Right atrium auricular region (tissue), 2 donors: ENCODE measurements at places on chromosomes 4 and X. TPM values are rescaled to one million over a fixed set of nuclear protein-coding genes. Genes with fewer than 3 reads are reported as not detected.

- no peak overlapping the region for H3K4me3 ChIP-seq
- no peak overlapping the region for H3K27ac ChIP-seq
- DNase-seq = no peak
- H3K4me1 ChIP-seq = no peaks in the 10 kb centered on the region
- no peaks in the 10 kb centered on the region for H3K36me3 ChIP-seq
Observed at GRCh38 chr4:53608649-53609048, 17.4 kb upstream of the LNX1 start.

DNA sequence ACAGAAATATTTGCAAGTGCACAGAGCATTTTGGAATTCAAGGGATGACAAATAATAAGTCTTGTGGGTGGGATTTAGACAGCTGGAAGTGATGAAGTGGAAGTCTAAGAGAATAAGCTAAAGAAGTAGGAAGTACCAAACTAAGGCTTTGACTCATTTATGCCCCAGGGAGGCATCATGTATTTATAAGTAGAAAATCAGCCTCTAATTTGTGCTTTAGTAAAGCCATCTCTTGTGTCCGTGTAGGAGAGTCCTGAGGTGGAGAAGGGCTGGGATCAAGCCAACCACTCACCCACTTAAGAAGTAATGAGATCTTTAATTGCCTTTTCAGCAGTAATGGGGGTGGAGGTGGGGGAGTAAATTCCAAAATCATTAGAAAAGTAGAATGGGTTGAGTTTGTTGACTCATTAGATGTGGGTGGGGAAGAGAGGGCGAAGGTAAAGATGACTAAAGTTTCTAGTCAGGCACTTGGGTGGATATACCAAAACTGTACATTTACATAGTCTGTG lies 356.7 kb downstream of the STIM2 start:
- H3K4me1 ChIP-seq = no peaks in the 10 kb centered on the region
- H3K36me3 ChIP-seq = no peaks in the 10 kb centered on the region
- no peak for DNase-seq
- no peaks in the 10 kb centered on the region for H3K27me3 ChIP-seq
- H3K4me3 ChIP-seq = no peak overlapping the region
- no peak overlapping the region for H3K27ac ChIP-seq

- H3K27ac ChIP-seq = no peak overlapping the region
- no peak overlapping the region for H3K4me3 ChIP-seq
- no peaks in the 10 kb centered on the region for H3K36me3 ChIP-seq
- no peaks in the 10 kb centered on the region for H3K27me3 ChIP-seq
- no peaks in the 10 kb centered on the region for H3K4me1 ChIP-seq
Observed at GRCh38 chrX:1153940-1154339, 58.5 kb downstream of the CRLF2 start.

DNA sequence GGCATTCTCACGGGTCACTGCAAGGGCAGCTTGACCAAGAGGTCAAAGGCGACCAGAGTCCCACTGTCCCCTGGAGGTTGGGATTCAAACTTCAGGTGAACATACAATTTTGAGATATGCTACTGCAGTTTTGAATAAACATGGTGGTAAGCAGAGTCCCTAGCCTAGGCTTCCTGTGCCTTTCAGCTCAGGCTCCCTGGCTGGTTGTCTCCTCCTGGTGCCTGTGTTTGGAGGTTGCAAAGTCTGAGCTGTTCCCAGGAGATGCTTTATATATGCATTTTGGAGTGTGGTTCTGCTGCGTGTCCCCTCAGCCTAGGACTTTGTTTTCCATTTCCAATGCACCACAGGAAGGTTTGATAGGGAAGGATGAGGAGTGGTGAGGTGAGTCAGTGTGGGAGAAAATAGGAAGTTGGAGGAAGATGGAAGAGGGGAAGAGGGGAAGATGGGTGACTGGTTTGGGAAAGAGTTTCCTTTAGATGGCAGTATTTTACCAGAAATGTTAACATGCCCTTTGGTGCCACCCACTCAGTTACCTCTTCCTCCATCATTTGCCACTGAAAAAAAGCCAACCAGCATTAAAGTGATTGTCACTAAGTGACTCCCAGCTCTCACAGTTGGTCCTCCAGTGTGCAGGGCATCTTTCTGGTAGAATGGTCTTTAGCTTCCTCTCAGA lies 211.7 kb upstream of the AGTR2 start:
- no peak overlapping the region for H3K27ac ChIP-seq
- no peak overlapping the region for H3K4me3 ChIP-seq
- no peaks in the 10 kb centered on the region for H3K4me1 ChIP-seq
- peaks cover 4% of the 10 kb centered on the region for H3K27me3 ChIP-seq
- no peaks in the 10 kb centered on the region for H3K36me3 ChIP-seq
- no peak for DNase-seq

RHOXF2 gene
- not detected for total RNA-seq

PCDH7 gene
- total RNA-seq = 16.8 TPM

- H3K27me3 ChIP-seq = no peaks in the 10 kb centered on the region
- no peak overlapping the region for H3K4me3 ChIP-seq
- no peaks in the 10 kb centered on the region for H3K36me3 ChIP-seq
- DNase-seq = no peak
Observed at GRCh38 chr4:105634402-105635080, 73.9 kb downstream of the INTS12 start.

ATOH1 gene
- total RNA-seq = not detected

GPM6B gene
- total RNA-seq = 9.0 TPM

ZNF157 gene
- not detected for total RNA-seq

- H3K36me3 ChIP-seq = no peaks in the 10 kb centered on the region
- H3K27ac ChIP-seq = no peak overlapping the region
Observed at GRCh38 chrX:103373581-103373980, 2.8 kb upstream of the BEX3 start.

- H3K27me3 ChIP-seq = no peaks in the 10 kb centered on the region
- DNase-seq = no peak
- no peak overlapping the region for H3K4me3 ChIP-seq
Observed at GRCh38 chr4:118935819-118936218, 47.2 kb downstream of the SYNPO2 start.

MSX1 gene
- total RNA-seq = 1.4 TPM

HERC5 gene
- total RNA-seq = 1.6 TPM

- H3K27me3 ChIP-seq = no peaks in the 10 kb centered on the region
- H3K36me3 ChIP-seq = peaks cover 3% of the 10 kb centered on the region
- H3K4me3 ChIP-seq = no peak overlapping the region
- DNase-seq = no peak
- peaks cover 8% of the 10 kb centered on the region for H3K4me1 ChIP-seq
Observed at GRCh38 chr4:140637836-140638235, 69.1 kb upstream of the UCP1 start.

AFP gene
- not detected for total RNA-seq

DNA sequence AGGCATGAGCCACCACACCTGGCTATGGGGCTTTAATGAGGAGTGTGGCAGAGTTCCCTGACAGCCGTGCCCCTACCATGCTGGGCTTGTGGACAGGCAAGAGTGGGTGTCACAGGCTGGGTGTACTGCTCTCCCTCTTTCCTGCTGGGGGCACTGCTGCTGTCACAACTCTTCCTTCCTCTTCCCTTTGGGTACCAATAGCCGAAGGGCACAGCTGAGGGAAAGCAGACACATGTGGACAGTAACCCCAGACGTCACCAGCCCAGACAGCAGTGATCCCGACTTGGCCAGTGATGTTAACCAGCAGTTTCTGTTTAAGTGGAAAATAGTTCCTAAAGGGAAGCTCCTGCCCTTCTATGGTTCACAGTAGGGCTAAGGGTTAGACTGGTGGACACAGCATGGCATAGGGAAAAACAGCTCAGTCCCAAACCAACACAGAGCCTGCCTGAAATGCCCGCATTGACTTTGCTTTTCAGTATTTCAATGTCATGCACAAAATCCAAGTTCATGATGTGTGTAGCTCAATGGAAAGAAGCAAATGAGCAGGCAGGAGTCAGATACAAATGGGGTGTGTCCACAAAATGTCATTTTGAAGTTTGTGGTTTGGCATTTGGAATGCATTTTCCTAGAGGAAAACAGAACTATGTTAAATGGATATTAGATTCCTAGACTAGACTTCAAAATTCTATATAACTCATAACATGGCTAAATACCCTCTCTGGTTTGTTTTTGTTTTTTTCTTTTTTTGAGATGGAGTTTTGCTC lies 24.9 kb upstream of the DDX3X start:
- no peaks in the 10 kb centered on the region for H3K36me3 ChIP-seq
- no peak for DNase-seq
- no peaks in the 10 kb centered on the region for H3K4me1 ChIP-seq
- no peaks in the 10 kb centered on the region for H3K27me3 ChIP-seq
- H3K4me3 ChIP-seq = no peak overlapping the region
- no peak overlapping the region for H3K27ac ChIP-seq

SSX3 gene
- total RNA-seq = not detected

DNA sequence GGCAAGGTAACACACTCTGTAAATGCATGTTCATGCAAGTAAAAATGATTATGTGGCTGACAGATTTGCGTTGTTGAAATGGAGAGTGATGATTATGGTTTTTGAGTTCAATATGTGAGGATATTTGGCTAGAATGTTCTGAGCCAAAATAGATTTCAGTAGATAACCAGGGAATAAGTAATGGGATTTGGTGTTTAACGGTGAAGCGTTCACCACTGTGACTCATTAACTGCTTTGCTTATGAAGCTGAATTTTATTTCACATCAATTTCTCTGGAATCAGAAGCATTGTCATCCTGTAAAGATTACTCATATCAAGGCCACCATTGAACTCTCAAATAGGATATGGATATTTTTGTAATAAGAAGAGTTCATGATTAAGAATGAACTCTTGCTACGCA lies 11.7 kb downstream of the AFP start:
- no peaks in the 10 kb centered on the region for H3K4me1 ChIP-seq
- H3K4me3 ChIP-seq = no peak overlapping the region
- no peaks in the 10 kb centered on the region for H3K27me3 ChIP-seq
- no peak for DNase-seq
- no peaks in the 10 kb centered on the region for H3K36me3 ChIP-seq

DNA sequence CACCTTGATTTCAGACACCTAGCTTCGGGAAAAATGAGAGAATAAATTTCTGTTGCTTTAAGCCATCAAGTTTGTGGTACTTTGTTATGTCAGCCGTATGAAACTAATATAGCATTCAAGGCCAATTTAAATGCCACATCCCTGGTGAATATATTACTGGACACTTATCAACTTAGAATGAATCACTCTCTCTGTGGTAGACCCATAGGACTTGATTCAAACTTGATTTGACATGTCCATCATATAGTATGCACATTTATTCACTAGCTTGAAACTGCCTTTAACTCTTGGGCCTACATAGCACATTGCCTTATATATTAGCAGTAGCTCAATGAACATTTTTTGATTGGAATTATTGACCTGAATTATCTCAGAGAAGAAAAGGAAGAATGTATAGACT lies 172.3 kb downstream of the ADGRA3 start:
- H3K27me3 ChIP-seq = no peaks in the 10 kb centered on the region
- H3K4me1 ChIP-seq = no peaks in the 10 kb centered on the region
- no peak overlapping the region for H3K4me3 ChIP-seq
- H3K27ac ChIP-seq = no peak overlapping the region

DNA sequence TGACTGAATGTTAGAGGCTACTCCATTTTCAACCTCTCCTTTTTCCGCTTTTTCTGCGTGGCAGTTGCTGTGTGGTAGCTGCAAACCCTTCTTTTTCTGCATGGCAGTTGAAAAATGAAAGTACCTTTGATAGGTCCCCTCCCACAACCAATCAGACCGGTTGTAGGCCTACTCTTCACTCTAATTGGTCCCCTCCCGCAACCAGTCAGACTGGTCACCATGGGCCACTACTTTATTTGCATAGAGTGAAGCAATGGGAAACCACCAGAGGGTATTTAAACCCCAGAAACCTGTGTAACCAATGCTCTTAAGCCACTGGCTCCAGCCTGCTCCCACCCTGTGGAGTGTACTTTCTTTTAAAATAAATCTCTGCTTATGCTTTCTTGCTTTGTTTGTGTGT lies 877.8 kb downstream of the FAM133A start:
- no peak overlapping the region for H3K27ac ChIP-seq
- H3K4me1 ChIP-seq = no peaks in the 10 kb centered on the region
- no peaks in the 10 kb centered on the region for H3K36me3 ChIP-seq

- H3K4me3 ChIP-seq = no peak overlapping the region
- H3K27ac ChIP-seq = no peak overlapping the region
- H3K36me3 ChIP-seq = no peaks in the 10 kb centered on the region
- no peaks in the 10 kb centered on the region for H3K4me1 ChIP-seq
- H3K27me3 ChIP-seq = no peaks in the 10 kb centered on the region
Observed at GRCh38 chr4:166087569-166087968, 214.5 kb downstream of the TLL1 start.

SMC1A gene
- total RNA-seq = 19.4 TPM

EXOC1L gene
- total RNA-seq = not detected

DNA sequence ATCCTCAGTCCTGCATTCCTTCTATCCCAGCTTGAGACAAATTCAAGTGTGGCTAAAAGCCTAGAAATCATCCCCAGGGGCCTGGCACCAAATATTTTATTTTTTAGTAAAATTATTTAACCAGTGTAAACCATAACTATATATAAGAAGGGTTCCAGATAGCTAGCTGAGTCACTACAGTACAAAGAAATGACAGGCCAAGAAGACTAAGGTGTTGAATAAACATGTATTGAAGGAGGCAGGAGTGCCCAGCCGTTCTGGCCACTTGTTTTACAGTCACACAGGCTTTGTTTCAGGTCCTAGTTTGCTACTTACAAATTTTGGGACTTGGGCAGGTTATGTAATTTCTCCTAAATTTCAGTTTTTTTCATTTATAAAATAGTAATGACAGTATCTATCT lies 225.9 kb upstream of the PITX2 start:
- no peak overlapping the region for H3K27ac ChIP-seq
- no peak for DNase-seq
- H3K4me3 ChIP-seq = no peak overlapping the region
- H3K36me3 ChIP-seq = no peaks in the 10 kb centered on the region

GRCh38 chr4:184389978-184390900 lies 84.1 kb downstream of the IRF2 start:
- H3K27ac ChIP-seq = peak overlapping the region; percentile 57
- H3K27me3 ChIP-seq = no peaks in the 10 kb centered on the region
- peaks cover 46% of the 10 kb centered on the region for H3K36me3 ChIP-seq
- no peak overlapping the region for H3K4me3 ChIP-seq
- no peak for DNase-seq
- H3K4me1 ChIP-seq = no peaks in the 10 kb centered on the region

- no peak overlapping the region for H3K27ac ChIP-seq
- no peaks in the 10 kb centered on the region for H3K4me1 ChIP-seq
- H3K4me3 ChIP-seq = no peak overlapping the region
- DNase-seq = no peak
Observed at GRCh38 chrX:94751611-94752010, 1077.6 kb downstream of the FAM133A start.

- no peaks in the 10 kb centered on the region for H3K27me3 ChIP-seq
- H3K4me3 ChIP-seq = no peak overlapping the region
- DNase-seq = no peak
- no peaks in the 10 kb centered on the region for H3K4me1 ChIP-seq
Observed at GRCh38 chr4:186770481-186771175, 47.0 kb upstream of the FAT1 start.

TAPT1 gene
- 21.1 TPM for total RNA-seq

- H3K4me3 ChIP-seq = no peak overlapping the region
- DNase-seq = no peak
- no peak overlapping the region for H3K27ac ChIP-seq
- no peaks in the 10 kb centered on the region for H3K4me1 ChIP-seq
- no peaks in the 10 kb centered on the region for H3K36me3 ChIP-seq
Observed at GRCh38 chr4:188254211-188254610, 115.0 kb downstream of the TRIML1 start.

GRCh38 chr4:61553557-61554125 lies 353.5 kb downstream of the ADGRL3 start:
- no peak overlapping the region for H3K4me3 ChIP-seq
- H3K4me1 ChIP-seq = no peaks in the 10 kb centered on the region
- H3K27ac ChIP-seq = no peak overlapping the region
